Stimulated activated CD8-positive, alpha-beta memory T cell treated with anti-CD3 and anti-CD28 coated beads, Interleukin-15, amount 100 ng/mL, for 48 hours (primary cell): ENCODE measurements at places on chromosomes 16 and 17.

GRCh38 chr17:81712468-81713003 lies 452 bp downstream of the SLC25A10 start:
- DNase-seq, result no peak

GRCh38 chr17:35730400-35731005 lies 936 bp upstream of the RASL10B start:
- no peak for DNase-seq

- no peak for DNase-seq
Measured at GRCh38 chr16:12801511-12802042, 2.1 kb downstream of the CPPED1 start.

- no peak for DNase-seq
Measured at GRCh38 chr17:47288531-47289116, 35.0 kb downstream of the ITGB3 start.

- DNase-seq, result peak; percentile 34
Measured at GRCh38 chr17:73211745-73212144, 18.9 kb downstream of the COG1 start.

GRCh38 chr16:12902511-12903372 lies 1.3 kb downstream of the SHISA9 start:
- DNase-seq, result no peak

- no peak for DNase-seq
Measured at GRCh38 chr17:6506679-6507231, 49.6 kb downstream of the PITPNM3 start.

- no peak for DNase-seq
Measured at GRCh38 chr16:14509055-14509454, 121.0 kb downstream of the PARN start.

- DNase-seq, result no peak
Measured at GRCh38 chr17:31497431-31497830, 106.0 kb downstream of the RAB11FIP4 start.

DNA sequence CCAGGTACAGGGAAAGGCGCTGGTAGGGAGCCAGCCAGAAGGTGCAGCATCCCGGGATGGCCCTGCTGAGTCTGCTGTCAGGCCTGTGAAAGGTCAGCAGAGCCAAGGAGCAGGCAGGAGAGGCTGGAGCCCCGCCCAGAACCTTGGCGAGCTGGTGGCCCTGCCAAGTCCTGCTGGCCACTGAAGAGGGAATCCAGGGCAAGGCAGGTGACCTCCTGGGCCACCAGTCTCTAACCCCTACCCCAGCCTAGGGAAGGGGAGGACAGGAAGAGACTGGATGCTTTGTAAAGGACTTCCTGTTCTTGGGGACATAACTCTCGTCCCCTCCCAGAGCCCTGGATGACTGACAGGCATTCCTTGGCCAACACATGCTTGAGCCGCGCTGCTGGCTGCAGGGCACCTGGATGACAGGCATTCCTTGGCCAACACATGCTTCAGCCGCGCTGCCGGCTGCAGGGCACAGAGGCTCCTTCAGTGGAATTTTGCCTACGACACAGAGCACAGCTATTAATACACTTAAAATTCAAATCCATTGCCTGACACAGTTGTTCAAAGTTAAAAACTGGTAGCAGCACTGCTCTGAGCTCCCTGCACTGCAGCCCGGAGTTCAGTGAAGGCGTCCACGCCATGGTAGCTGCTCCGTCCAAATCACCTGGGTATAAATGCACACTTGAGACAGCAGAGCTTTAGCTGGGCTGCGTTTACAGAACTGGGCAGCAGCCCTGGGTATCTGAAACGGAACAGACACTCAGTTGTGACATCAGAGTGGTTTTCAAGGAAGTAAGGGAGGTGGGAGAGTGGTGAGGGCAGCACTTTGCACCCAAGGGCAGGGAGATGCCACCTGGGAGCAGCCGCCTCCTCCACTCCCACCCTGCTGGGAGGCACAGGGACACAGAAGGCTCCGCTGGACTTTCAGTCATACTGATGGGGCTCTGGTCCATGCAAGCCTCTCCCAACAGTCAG lies 2.0 kb upstream of the BRICD5 start:
- no peak for DNase-seq
